ENCODE measurements at places on chromosomes 7 and 10. TPM values are rescaled to one million over a fixed set of nuclear protein-coding genes. Genes with fewer than 3 reads are reported as not detected.

Gene TMEM26
- not detected for total RNA-seq

DNA sequence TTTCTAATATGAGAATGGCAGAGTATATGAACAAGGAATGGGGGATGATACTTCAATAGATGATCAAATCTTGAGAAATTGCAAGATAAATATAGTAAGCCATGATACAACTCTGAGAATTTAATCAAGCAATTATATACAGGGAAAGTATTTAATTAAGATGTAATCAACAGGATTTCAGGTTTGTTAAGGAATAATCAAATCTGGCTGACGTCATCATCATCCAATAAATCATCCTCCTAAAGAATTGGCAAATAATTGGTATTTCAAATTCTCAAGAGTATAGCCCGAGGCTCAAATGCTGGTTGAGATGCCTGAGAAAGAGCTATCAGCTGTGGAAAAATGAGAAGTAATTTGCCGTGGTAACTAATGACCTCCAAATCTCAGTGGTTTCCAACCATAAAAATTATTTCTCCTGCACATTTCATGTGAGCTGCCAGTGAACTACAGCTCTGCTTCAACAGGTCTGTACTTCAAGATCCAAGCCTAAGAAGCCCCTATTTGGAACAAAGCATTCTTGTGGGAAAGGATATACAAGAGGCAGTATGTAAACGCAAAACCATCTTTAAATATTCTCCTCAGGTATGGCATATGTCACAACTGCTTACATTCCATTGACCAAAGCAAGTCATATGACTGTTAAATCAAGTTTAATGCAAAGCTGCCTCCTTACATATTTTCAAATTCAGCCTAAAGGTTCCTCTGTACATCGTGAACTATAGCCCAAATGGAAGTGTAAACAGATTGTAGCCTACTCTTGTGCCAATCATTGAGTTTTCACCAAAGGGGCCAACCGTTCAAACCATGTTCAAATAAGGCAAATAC lies 503.0 kb downstream of the KIF20B start:
- no peaks in the 10 kb centered on the region for H3K4me1 ChIP-seq
- no peak for DNase-seq
- H3K36me3 ChIP-seq: no peaks in the 10 kb centered on the region
- peaks cover 4% of the 10 kb centered on the region for H3K27me3 ChIP-seq
- H3K27ac ChIP-seq: no peak overlapping the region

Gene SAMD9
- total RNA-seq: 1.7 TPM

DNA sequence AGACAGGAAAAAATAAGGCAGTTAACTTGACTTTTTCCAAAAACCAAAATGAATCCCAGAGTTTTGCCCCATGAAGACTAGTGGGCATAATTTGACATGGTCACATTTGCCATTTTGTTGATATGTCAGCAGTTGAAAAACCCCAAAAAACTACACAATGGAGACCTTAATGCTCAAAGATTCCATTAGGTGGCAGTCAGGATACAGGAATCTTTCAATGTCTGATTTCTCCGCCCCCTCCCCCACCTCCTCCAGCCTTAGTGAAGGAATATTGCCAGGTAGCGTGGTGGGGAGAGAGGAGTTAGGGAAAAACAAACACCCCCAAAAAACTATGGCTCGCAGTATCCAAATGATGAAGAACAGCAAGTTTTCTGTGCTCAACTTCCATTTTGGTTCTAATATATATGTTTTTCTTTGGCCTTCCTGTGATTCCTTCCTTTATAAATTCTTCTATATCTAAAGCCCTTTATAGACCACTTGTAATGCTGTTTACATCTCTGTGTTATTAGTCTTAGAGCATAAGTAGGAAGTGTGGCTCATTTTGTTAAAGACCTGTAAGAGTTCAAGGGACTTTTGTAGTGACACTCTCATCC lies 6.7 kb upstream of the SMNDC1 start:
- peak; percentile 86 for DNase-seq
- H3K4me1 ChIP-seq: peaks cover 56% of the 10 kb centered on the region
- H3K27me3 ChIP-seq: no peaks in the 10 kb centered on the region
- no peaks in the 10 kb centered on the region for H3K36me3 ChIP-seq

GRCh38 chr7:26642416-26642815 lies 222.0 kb downstream of the SKAP2 start:
- no peak for DNase-seq
- H3K27me3 ChIP-seq: peaks cover 31% of the 10 kb centered on the region
- H3K4me3 ChIP-seq: no peak overlapping the region

Gene ITIH5
- total RNA-seq: not detected

Gene NUTM2E
- 0.49 TPM for total RNA-seq

Gene ADRB1
- 81.6 TPM for total RNA-seq

Gene TRIM50
- not detected for total RNA-seq

DNA sequence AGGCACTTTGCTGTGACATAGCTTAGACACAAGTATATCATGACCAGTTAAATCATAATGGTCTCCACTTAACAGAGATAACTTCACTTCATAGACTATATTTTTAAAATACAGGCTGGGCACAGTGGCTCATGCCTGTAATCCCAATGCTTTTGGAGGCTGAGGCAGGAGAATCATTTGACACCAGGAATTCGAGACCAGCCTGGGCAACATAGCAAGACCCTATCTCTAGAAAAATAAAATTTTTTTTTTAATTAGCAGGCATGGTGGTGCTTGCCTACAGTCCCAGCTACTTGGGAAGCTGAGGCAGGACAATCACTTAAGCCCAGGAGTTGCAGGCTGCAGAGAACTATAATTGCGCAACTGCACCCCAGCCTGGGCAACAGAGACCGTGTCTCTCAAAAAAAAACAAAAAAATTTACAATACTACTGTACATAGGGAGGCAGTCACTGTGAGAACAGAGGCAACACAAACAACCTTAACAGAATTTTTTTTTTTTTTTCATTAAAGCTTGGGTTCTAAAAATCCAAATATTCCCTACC lies 105.1 kb downstream of the USP6NL start:
- no peaks in the 10 kb centered on the region for H3K36me3 ChIP-seq
- no peak for DNase-seq
- H3K27me3 ChIP-seq: no peaks in the 10 kb centered on the region
- H3K4me1 ChIP-seq: peaks cover 34% of the 10 kb centered on the region

DNA sequence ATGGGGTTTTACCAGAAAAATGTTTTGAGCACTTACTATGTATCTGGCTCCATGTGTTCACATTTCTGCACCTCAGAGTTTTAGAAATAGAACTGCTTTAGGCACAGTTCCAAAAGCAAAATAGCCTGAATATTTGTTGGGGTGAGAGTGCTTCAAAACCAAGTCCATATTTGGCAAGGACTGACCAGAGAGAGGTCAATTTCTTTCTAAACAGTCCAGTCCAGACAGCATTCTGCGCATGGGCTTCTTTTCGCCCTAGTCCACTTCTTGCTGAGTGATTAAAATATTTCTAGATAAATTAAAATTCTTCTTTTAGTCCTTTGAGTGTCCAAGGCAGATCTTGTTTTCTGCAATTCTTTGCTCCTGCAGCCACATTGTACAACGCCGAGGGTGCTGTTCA lies 427.0 kb downstream of the PHTF2 start:
- H3K4me1 ChIP-seq: peaks cover 5% of the 10 kb centered on the region
- no peak overlapping the region for H3K27ac ChIP-seq
- no peak overlapping the region for H3K4me3 ChIP-seq
- H3K36me3 ChIP-seq: no peaks in the 10 kb centered on the region

GRCh38 chr7:2633538-2634266 lies 1.9 kb downstream of the TTYH3 start:
- peak; percentile 96 for DNase-seq
- H3K4me3 ChIP-seq: peak overlapping the region; percentile 98
- no peaks in the 10 kb centered on the region for H3K27me3 ChIP-seq
- peaks cover 15% of the 10 kb centered on the region for H3K4me1 ChIP-seq
- H3K27ac ChIP-seq: peak overlapping the region; percentile 98

DNA sequence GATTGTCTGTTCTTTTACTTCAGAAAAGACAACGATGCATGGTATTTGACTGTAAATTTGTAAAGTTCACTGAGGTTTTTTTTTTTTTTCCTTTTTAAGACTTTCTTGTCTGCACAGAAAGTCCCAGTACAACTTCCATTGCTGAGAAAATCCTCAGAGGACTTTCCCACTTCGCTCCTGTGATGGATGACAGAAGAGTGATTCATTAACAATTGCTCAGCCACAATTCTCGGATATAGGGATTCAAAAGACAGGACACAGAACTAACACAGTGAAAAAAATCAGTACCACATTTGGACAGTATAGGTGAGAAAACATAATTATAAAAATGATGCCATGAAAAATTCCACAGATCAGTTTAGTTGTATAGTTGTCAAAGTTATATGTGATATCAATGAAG lies 48.0 kb downstream of the SEC23IP start:
- no peak for DNase-seq
- no peaks in the 10 kb centered on the region for H3K27me3 ChIP-seq
- H3K27ac ChIP-seq: no peak overlapping the region
- H3K36me3 ChIP-seq: peaks cover 28% of the 10 kb centered on the region

DNA sequence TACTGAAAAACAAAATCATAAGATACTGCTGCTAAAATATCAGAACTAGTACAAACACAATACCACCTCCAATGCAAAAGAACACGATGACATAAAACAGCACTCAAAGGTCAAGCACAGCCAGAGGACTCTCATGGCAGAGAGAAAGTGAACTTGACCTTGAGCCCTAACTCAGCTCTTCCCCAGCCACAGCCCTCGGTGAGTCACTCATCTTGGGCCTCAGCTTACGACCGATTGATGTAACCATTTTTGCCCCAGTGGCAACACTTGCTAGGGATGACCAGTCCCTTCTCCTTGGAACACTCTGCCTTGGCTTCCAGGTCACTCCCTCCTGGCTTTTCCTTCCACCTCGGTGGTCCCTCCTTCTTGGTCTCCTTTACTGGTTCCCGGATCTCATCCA lies 77.8 kb downstream of the JAZF1 start:
- H3K27ac ChIP-seq: no peak overlapping the region
- no peak for DNase-seq
- H3K4me1 ChIP-seq: no peaks in the 10 kb centered on the region
- no peaks in the 10 kb centered on the region for H3K36me3 ChIP-seq
- H3K27me3 ChIP-seq: peaks cover 3% of the 10 kb centered on the region

DNA sequence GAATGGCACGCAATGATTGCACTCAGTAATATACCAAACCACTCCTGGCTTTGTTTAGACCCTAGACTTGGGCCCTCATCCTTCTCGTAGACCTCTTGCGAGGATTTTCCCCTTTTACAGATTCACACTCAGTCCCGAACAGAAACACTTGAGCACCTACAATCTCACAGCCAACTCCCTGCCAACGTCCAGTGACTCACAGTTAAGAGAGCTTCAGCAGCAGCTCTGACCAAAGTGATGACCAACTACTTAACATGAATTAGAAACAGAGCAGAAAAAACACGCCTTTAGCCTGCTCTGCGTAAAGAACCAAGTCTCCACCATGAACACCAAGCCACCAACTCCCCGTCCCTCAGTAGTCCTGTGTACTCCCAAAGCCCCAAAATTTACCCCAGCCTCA lies 2.2 kb downstream of the DNAJC30 start:
- peak overlapping the region; percentile 40 for H3K27ac ChIP-seq
- no peak for DNase-seq
- H3K36me3 ChIP-seq: peaks cover 6% of the 10 kb centered on the region
- peaks cover 16% of the 10 kb centered on the region for H3K4me1 ChIP-seq

GRCh38 chr7:128381161-128381821 lies 19.8 kb upstream of the PRRT4 start:
- H3K27ac ChIP-seq: no peak overlapping the region
- H3K27me3 ChIP-seq: no peaks in the 10 kb centered on the region
- H3K4me3 ChIP-seq: no peak overlapping the region
- no peaks in the 10 kb centered on the region for H3K4me1 ChIP-seq

Gene PTER
- 1.4 TPM for total RNA-seq

DNA sequence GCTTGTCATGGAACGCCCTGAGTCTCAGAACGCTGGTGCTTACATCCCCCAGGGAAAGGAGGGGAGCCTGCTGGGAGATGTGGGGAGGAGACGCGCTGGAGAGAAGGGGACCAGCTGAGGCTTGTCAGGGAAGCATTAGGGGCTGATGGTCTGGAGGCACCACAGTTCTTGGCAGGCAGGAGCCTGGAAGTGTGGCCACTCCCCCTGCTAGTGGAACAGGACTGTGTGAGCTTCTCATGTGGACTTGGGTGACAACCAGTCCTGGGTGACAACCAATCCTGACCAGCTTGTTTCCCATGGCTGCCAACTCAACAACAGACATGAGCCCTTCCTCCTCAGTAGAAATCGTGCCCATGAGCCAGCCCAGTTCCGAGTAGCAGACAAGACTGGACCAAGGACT lies 87.8 kb downstream of the SPDYE5 start:
- H3K4me3 ChIP-seq: no peak overlapping the region
- H3K36me3 ChIP-seq: no peaks in the 10 kb centered on the region
- no peak for DNase-seq
- H3K27me3 ChIP-seq: no peaks in the 10 kb centered on the region
- peaks cover 8% of the 10 kb centered on the region for H3K4me1 ChIP-seq
- no peak overlapping the region for H3K27ac ChIP-seq

DNA sequence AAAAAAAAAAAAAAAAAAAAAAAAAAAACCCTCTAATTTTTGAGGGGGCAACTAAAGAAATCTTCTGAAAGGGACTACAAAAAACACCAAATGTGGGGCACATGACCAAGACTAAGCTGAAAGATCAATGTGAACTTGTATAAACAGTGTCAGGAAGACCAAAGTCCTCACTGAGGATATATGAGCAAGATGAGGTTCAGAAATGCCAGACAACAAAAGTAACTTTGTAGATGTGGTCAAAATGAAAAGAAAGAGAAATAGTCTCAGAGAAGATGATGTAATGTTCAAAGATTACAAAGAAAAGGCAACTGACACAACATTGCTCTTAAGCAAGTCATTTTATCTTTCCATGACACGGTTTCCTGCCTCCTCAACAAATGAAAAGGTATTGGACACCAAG lies 48.7 kb upstream of the PTPRZ1 start:
- H3K36me3 ChIP-seq: no peaks in the 10 kb centered on the region
- no peak overlapping the region for H3K4me3 ChIP-seq
- H3K27me3 ChIP-seq: no peaks in the 10 kb centered on the region
- no peak for DNase-seq
- no peaks in the 10 kb centered on the region for H3K4me1 ChIP-seq

Gene PPRC1
- 93.8 TPM for total RNA-seq

- no peak overlapping the region for H3K4me3 ChIP-seq
- no peak for DNase-seq
- H3K4me1 ChIP-seq: peaks cover 11% of the 10 kb centered on the region
- H3K36me3 ChIP-seq: no peaks in the 10 kb centered on the region
Observed at GRCh38 chr10:47178537-47179290, 121.3 kb upstream of the GDF10 start.

DNA sequence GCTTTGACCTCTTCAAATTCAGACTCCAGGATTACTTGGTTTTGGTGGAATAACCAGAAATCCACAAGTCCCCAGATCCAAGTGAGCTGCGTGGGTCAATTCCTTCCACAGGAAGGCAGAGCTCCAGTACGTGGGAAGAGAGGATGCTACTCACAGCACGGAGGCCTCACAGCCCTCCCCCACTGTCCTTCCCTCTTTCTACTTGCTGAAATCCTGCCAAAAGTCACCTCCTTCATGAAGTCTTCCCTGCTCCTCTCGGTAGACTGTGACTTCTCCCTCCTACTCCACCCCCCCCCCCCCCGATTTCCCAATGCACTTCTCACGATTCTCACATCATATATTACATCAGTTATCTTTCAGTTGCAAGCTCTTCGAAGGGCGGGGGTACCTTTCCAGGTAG lies 12.3 kb downstream of the CAMK2G start:
- no peak overlapping the region for H3K4me3 ChIP-seq
- DNase-seq: no peak
- no peaks in the 10 kb centered on the region for H3K27me3 ChIP-seq
- no peaks in the 10 kb centered on the region for H3K4me1 ChIP-seq
- peaks cover 23% of the 10 kb centered on the region for H3K36me3 ChIP-seq
- H3K27ac ChIP-seq: no peak overlapping the region
